ENCODE measurements at places on chromosomes 1 and 21. TPM values are rescaled to one million over a fixed set of nuclear protein-coding genes. Genes with fewer than 3 reads are reported as not detected.

GRCh38 chr1:106956721-106957120 lies 99.8 kb upstream of the PRMT6 start:
- DNase-seq, result no peak
- no peaks in the 10 kb centered on the region for H3K4me1 ChIP-seq
- no peak overlapping the region for H3K4me3 ChIP-seq
- no peak overlapping the region for H3K27ac ChIP-seq
- H3K36me3 ChIP-seq, result no peaks in the 10 kb centered on the region

DNA sequence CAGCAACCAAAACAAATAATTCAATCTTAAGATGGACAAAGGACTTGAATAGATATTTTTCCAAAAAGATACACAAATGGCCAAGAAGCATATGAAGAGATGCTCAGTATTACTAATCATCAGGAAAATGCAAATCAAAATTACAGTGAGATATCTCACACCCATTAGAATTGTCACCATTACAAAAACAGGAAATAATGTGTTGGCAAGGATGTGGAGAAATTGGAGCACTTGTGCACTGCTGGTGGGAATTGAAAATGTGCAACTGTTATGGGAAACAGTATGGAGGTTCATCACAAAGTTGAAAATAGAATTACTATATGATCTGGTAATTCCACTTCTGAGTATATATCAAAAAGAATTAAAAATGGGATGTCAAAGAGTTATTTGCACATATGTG lies 83.2 kb downstream of the SH3GLB1 start:
- no peak for DNase-seq
- peaks cover 5% of the 10 kb centered on the region for H3K27me3 ChIP-seq
- no peaks in the 10 kb centered on the region for H3K36me3 ChIP-seq
- peaks cover 6% of the 10 kb centered on the region for H3K4me1 ChIP-seq
- no peak overlapping the region for H3K4me3 ChIP-seq
- no peak overlapping the region for H3K27ac ChIP-seq

OLIG2 gene
- 1.4 TPM for total RNA-seq

- no peaks in the 10 kb centered on the region for H3K36me3 ChIP-seq
- H3K27ac ChIP-seq, result peak overlapping the region; percentile 87
- H3K4me3 ChIP-seq, result no peak overlapping the region
- peaks cover 5% of the 10 kb centered on the region for H3K4me1 ChIP-seq
Measured at GRCh38 chr21:29168891-29169315, 38.5 kb downstream of the MAP3K7CL start.

- H3K27me3 ChIP-seq, result no peaks in the 10 kb centered on the region
- no peaks in the 10 kb centered on the region for H3K4me1 ChIP-seq
- DNase-seq, result no peak
- no peaks in the 10 kb centered on the region for H3K36me3 ChIP-seq
Measured at GRCh38 chr1:190864013-190864641, 386.5 kb upstream of the BRINP3 start.
